ENCODE measurements at places on chromosomes 3 and 15.

DNA sequence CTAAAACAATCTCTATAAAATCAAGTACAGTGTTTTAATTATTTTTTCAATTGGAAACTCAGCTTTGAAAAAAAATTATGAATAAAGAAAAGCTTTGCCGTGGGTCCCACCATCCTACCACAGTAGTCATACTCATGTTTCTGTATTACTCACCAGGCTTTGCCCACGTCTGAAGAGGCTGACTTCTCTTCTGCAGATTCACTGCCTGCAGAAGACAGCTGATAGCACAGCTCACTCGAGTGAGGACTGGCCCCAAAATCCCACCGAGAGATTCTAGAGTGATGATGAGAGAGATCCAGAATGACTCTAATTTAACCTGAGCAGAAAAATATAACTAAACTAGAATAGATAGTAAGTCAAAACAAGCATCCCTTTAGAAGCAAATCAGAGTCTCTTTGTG is 11.9 kb downstream of the C2CD4B start:
- peak; percentile 63 for DNase-seq

DNA sequence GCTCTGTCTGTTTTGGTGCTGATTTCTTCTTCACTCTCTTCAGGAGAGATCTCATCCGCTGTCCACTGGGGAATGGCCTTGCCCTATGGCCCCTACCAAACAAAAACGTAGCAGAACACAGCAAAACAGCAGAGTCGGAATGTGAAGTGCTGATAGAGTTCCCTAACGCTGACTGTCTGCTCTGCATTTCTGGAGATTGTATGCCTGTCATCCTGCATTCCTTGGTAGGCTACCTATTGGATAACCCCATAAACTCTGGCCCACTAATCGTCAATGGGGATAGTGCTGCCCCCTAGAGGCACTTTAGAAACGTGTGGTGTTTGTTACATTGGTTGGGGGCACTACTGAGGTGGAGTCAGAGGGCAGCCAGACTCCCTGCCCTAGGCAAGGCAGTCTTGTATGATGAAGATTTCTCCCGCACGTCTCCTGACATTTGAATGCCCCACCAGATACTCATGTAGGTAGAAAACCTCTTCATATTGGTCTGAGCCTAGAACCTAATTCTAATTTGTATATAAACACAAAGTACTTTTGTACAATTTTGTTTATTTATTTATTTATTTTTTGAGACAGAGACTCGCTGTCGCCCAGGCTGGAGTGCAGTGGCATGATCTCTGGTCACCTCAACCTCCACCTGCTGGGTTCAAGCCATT is 15.6 kb upstream of the MAGEF1 start:
- peak; percentile 53 for DNase-seq

DNA sequence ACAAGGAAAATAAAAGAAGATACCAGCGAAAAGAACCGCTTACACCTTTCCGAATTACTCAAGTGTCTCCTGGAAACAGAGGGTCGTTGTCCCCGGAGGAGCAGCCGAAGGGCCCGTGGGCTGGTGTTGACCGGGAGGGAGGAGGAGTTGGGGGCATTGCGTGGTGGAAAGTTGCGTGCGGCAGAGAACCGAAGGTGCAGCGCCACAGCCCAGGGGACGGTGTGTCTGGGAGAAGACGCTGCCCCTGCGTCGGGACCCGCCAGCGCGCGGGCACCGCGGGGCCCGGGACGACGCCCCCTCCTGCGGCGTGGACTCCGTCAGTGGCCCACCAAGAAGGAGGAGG is 325 bp downstream of the ALCAM start:
- peak; percentile 56 for DNase-seq

DNA sequence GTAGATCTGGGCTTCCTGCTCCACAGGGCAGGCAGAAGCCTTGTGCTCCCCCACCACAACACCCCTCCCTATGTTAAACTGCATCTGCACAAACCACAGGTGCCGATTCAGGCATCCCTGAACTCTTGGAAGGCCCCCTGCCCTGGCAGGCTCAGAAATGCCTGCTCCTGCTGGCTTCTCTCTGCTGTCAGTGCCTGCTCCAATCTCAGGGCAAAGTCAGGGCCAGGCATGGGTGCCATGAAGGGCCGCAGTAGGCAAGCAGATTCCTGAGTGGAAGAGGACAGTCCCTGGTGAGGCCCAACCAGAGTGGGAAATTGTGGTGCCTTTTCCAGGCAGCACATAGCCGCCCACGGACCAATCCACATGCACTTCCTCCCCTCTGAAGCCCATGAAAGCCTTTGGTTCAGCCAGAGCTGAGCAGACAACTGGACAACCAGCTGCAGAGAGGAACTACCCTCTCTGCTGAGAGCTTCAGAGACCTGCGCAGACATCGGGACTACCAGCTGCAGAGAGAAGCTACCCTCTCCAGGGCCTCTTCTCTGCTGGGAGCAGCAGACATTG is 13.6 kb downstream of the PRR20G start:
- DNase-seq = no peak

DNA sequence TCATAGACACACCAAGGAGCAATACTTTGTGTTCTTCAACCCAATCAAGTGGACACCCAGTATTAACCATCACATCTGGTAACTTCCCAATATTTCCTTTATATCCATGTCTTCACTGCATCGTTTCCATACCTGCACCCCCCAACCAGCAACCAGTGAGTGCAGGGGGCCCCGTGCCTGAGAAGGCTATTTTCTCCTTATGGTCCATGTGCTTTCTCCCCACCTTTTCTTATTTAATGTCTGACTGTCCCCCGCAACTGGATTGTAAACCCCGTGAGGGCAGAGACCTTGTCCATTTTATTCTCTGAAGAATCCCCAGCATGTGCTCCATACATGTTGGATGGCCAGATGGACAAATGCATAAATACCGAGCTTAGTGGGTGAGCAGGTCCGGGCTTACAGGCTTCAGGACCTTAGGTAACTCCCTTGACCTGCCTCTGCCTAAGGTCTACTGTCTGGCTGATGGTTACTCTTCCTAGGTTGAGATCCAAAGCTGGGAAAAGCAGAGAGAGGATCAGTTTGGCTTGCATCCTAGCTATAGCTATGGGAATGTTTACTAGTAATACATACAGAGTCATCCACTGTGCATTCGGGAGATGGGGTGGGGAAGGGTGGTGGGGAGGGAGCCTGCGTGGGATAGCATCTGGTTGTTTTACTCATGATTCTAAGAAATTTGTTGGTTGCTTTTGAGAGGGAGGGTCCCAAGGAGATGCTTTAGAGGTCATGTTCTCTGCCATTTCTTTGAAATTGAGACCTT is 41.5 kb downstream of the PXYLP1 start:
- DNase-seq = no peak

GRCh38 chr3:123104550-123104949 is 37.7 kb downstream of the PDIA5 start:
- DNase-seq = no peak

- DNase-seq = no peak
Observed at GRCh38 chr3:134309987-134310700, 59.5 kb upstream of the RYK start.

DNA sequence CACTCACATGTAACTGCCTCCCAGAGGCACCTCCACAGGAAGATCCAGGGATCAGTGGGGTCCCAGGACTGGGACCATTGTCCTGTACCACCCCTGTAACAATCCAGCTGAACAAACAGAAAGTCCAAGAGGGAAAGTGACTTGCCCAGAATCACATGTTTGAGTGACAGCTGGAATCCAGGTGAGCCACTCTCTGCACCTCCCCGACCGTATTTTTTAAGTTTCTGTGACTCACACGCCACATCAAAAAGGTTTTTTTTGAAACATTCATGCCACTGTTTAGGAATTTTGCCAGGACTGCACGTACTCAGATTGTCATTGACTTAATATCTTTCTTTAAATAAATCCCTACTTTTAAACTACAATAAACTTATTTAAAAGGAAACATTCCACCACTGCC is 9.8 kb upstream of the SLC6A1 start:
- no peak for DNase-seq

DNA sequence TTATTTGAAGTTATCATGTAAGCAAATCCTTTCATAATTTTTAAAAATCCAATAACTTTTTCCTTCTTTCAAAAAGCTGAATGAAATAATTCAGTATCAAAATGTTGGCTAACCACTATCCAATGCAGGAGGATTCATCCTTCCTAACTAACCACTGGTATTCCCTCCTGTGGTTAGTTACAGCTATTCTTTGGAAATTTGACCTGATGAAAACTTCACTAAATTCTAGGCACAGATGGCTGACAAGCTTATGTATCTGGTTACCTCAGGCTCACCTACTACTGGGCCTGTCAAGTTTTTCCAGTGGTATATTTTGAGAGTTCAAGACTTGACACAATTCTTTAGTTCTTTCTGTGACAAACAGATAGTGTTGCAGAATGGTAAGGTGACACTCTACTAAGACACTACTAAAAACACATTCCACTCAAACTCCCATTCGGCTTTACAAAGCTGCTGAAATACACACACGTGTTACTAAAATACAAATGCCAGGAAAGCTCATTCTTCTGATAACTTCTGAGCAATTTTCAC is 15.8 kb downstream of the NPTN start:
- no peak for DNase-seq
